ENCODE measurements at places on chromosomes 16 and 17.
A peak's percentile ranks its signal among the peaks of the same experiment; 100 is the strongest.

DNA sequence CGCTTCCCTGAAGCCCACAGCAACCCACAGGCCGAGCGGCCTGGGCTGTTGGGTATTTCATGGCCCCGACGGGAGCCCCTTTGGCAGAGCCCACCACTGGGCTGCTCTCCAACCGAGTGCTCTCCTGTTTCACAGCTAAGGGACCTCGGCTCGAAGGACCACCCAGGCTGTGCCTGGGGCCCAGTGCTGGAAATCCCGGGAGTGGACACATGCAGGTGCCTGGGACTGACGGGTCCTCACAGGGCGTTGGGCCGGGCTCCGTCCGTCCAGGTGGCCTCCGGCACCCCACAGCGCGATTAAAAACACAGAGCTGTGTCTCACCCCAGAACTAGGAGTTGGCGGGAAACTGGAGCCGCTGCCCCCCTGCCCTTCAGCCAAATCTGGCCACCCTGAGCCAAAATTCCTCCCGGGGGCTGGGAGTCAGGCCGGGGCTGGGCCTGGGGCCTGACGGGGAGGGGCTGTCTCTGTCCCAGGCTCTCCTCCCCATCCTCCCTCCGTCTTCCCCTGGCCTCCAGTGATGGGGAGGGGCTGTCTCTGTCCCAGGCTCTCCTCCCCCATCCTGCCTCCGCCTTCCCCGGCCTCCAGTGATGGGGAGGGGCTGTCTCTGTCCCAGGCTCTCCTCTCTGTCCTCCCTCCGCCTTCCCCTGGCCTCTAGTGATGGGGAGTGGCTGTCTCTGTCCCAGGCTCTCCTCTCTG lies 14.1 kb downstream of the UTS2R start:
- H3K4me1 ChIP-seq = no peaks in the 10 kb centered on the region
- peaks cover 14% of the 10 kb centered on the region for H3K27me3 ChIP-seq
- no peak for DNase-seq
- no peak overlapping the region for H3K4me3 ChIP-seq
- H3K36me3 ChIP-seq = no peaks in the 10 kb centered on the region
- no peak overlapping the region for H3K27ac ChIP-seq

GRCh38 chr17:64625541-64625940 lies 36.6 kb downstream of the SMURF2 start:
- peaks cover 3% of the 10 kb centered on the region for H3K4me1 ChIP-seq
- H3K27ac ChIP-seq = no peak overlapping the region
- peaks cover 4% of the 10 kb centered on the region for H3K36me3 ChIP-seq

- H3K4me3 ChIP-seq = no peak overlapping the region
- no peaks in the 10 kb centered on the region for H3K36me3 ChIP-seq
- H3K27ac ChIP-seq = no peak overlapping the region
- H3K27me3 ChIP-seq = peaks cover 4% of the 10 kb centered on the region
- DNase-seq = no peak
- H3K4me1 ChIP-seq = peaks cover 2% of the 10 kb centered on the region
Observed at GRCh38 chr17:3907483-3908216, 8.6 kb downstream of the P2RX1 start.

- H3K27me3 ChIP-seq = no peaks in the 10 kb centered on the region
- DNase-seq = no peak
- no peaks in the 10 kb centered on the region for H3K4me1 ChIP-seq
- H3K36me3 ChIP-seq = no peaks in the 10 kb centered on the region
- no peak overlapping the region for H3K4me3 ChIP-seq
Observed at GRCh38 chr16:82119405-82119804, 50.6 kb downstream of the MPHOSPH6 start.

DNA sequence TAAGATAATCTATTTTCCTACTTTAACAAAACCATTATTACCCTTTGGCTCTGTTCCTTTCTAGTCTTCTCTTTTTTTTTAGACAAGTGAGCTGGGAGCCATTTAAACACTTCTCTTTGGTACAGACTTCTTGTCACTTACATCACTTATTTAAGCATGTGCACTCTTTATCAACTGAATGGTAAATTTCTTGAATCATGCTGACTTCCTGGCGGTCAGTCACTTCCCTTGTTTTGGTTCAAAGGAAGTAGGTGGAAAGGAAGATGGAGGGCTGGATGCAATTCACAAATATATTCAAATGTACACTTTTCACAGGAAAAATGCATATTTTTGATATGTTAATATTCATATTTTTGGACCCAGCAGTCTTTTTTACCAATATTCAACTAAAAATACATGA lies 97.1 kb downstream of the ITFG1 start:
- no peak overlapping the region for H3K4me3 ChIP-seq
- H3K27me3 ChIP-seq = no peaks in the 10 kb centered on the region
- no peak for DNase-seq
- no peak overlapping the region for H3K27ac ChIP-seq
- peaks cover 6% of the 10 kb centered on the region for H3K4me1 ChIP-seq

DNA sequence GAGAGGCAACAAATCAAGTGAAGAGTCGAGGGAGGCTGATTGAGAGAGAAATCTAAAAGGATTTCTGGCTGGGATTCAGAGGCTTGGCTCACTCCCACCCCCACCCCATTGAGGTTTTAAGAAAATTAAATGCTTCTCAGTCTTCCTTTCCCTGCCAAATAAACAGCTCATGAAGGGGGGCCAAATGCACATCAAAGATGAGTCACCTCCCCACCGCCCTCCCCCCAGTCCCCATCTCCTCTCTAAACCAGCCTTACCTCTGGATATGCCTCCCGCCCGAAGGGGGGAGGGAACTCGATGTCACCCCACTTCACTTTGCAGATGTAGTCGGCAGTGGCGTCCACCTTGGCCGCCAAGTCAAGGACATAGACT lies 11.6 kb downstream of the ACLY start:
- H3K4me1 ChIP-seq = peaks cover 16% of the 10 kb centered on the region
- peak overlapping the region; percentile 92 for H3K27ac ChIP-seq
- DNase-seq = no peak
- no peak overlapping the region for H3K4me3 ChIP-seq
- peaks cover 29% of the 10 kb centered on the region for H3K36me3 ChIP-seq

GRCh38 chr17:17111401-17112393 lies 69.4 kb downstream of the MPRIP start:
- peaks cover 20% of the 10 kb centered on the region for H3K4me1 ChIP-seq
- no peaks in the 10 kb centered on the region for H3K27me3 ChIP-seq
- no peak overlapping the region for H3K27ac ChIP-seq
- H3K36me3 ChIP-seq = no peaks in the 10 kb centered on the region
- no peak overlapping the region for H3K4me3 ChIP-seq

GRCh38 chr17:66717641-66718058 lies 117.3 kb upstream of the CACNG5 start:
- no peak for DNase-seq
- H3K36me3 ChIP-seq = no peaks in the 10 kb centered on the region
- no peaks in the 10 kb centered on the region for H3K27me3 ChIP-seq
- H3K4me1 ChIP-seq = peaks cover 20% of the 10 kb centered on the region
- no peak overlapping the region for H3K4me3 ChIP-seq

GRCh38 chr16:19131825-19132218 lies 18.1 kb downstream of the ITPRIPL2 start:
- H3K36me3 ChIP-seq = no peaks in the 10 kb centered on the region
- peaks cover 24% of the 10 kb centered on the region for H3K27me3 ChIP-seq
- DNase-seq = no peak
- H3K4me3 ChIP-seq = no peak overlapping the region

GRCh38 chr16:1312467-1312816 lies 3.0 kb downstream of the UBE2I start:
- DNase-seq = no peak
- H3K4me1 ChIP-seq = peaks cover 19% of the 10 kb centered on the region
- H3K27me3 ChIP-seq = no peaks in the 10 kb centered on the region
- peaks cover 7% of the 10 kb centered on the region for H3K36me3 ChIP-seq

DNA sequence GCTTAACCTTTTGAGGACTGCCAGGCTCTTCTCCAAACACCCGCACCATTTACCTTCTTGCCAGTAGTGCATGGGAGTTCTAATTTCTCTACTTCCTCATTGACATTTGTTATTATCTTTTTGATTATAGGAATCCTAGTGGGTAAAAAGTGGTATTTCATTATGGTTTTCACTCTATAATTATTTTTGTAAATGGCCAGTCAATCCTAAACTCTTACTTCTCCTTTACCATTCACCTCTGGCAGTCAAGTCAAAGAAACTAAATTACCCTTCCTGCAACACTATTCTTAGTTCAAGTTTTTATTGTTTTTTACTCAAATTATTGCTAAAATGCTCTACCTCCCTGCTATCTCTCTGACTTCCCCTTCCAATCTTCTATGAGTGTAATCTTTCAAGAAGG lies 29.8 kb upstream of the ANKFY1 start:
- H3K36me3 ChIP-seq = peaks cover 3% of the 10 kb centered on the region
- H3K27me3 ChIP-seq = no peaks in the 10 kb centered on the region
- peaks cover 15% of the 10 kb centered on the region for H3K4me1 ChIP-seq
- no peak for DNase-seq
- no peak overlapping the region for H3K4me3 ChIP-seq

DNA sequence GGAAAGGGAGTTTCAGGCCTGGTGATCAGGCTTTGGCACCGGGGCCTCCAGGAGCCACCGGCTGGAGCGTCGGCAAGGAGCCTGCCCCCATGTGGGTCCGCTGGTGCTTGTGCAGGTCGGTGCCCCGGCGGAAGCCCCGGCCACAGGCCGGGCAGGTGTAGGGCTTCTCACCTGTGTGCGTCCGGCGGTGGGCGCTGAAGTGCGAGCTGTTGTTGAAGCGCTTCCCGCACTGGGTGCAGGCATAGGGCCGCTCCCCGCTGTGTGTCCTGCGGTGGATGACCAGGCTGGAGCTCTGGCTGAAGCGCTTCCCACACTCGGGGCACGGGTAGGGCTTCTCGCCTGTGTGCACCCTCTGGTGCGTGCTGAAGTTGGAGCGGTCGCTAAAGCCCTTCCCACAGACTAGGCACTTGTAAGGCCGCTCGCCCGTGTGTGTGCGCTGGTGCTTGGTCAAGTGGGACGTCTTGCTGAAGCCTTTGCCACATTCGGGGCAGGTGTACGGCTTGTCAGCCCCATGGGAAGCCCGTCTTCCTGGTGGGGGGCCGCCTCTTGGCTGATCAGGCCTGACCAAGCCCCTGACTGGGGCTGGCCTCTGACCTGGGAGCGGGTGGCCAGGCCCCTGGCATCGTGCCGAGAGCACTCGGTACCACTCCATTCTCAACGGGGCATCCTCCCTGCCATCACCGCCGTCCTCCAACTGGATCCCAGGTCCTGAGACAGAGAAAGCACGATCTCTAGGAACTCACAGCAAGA lies 14.4 kb downstream of the ZNF500 start:
- no peaks in the 10 kb centered on the region for H3K4me1 ChIP-seq
- no peak overlapping the region for H3K4me3 ChIP-seq
- no peak for DNase-seq
- peaks cover 21% of the 10 kb centered on the region for H3K36me3 ChIP-seq
- H3K27me3 ChIP-seq = no peaks in the 10 kb centered on the region

DNA sequence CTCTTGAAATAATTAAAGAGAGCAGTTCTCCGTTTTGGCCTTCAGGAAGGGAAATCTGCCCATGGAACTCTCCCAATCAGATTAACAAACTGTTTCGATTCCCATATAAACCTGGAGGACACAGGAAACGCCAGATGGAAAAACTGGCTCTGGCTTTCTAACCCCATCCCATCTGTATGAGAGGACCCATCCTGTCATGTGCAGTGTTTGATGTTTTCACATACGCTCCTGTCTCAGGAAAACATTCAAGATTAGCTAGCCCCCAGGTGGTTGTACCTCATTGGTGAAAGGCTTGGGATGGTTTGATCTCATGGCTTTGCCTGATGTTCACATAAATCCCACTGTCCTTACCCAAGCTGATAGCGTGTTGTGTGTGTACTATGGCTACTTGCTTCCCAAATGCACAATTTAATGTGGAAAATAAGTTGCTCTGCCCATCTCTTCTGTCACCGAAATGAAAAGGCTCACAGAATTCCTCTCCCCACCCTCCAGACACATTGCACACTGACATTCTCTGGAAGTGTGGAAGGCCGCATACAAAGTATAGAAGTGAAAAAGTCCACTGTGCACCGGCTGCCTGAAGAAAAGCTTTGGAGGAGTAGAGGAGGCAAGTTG lies 18.2 kb upstream of the ERN1 start:
- H3K27ac ChIP-seq = peak overlapping the region; percentile 19
- H3K36me3 ChIP-seq = peaks cover 8% of the 10 kb centered on the region
- DNase-seq = no peak
- no peaks in the 10 kb centered on the region for H3K27me3 ChIP-seq
- H3K4me3 ChIP-seq = no peak overlapping the region

- peaks cover 8% of the 10 kb centered on the region for H3K36me3 ChIP-seq
- peak overlapping the region; percentile 65 for H3K27ac ChIP-seq
- peaks cover 12% of the 10 kb centered on the region for H3K4me1 ChIP-seq
- no peak for DNase-seq
- H3K27me3 ChIP-seq = no peaks in the 10 kb centered on the region
Observed at GRCh38 chr17:27322690-27323508, 29.0 kb downstream of the WSB1 start.

DNA sequence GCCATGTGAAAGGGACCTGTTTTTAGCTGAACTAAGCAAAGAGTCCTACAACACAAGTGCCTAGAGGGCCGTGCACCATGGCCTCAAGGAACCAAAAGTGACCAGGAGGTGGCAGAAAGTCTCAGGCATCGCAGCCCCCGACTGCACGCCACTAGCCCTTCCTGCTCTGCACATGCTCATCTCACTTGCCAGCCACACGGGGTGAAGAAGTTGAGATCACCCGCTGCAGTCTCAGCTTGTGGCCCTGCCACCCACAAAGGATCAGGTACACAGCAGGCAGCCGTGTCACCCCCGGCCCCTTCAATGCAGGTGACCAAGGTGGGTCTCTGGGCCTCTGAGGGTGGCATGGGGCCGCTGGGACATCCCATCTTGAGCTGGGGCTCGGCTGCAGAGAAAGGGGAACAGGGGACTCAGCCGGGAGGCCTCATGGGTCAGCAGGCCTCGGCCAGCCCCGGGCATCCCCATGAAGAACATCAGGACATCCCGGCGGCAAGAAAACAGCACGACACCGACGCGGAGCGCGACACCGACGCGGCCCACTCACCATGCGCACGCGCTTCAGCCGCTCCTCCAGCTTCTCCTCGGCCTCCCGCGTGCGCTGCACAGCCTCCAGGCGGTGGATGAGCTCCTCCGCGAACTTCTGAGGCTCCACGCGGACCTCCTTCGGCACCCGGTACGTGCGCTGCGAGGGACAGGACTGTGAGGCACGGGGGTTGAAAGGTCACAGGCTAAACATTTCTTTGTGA lies 21.0 kb downstream of the PDIA2 start:
- no peak overlapping the region for H3K27ac ChIP-seq
- no peaks in the 10 kb centered on the region for H3K4me1 ChIP-seq
- no peak for DNase-seq
- peaks cover 3% of the 10 kb centered on the region for H3K36me3 ChIP-seq
- H3K4me3 ChIP-seq = no peak overlapping the region

DNA sequence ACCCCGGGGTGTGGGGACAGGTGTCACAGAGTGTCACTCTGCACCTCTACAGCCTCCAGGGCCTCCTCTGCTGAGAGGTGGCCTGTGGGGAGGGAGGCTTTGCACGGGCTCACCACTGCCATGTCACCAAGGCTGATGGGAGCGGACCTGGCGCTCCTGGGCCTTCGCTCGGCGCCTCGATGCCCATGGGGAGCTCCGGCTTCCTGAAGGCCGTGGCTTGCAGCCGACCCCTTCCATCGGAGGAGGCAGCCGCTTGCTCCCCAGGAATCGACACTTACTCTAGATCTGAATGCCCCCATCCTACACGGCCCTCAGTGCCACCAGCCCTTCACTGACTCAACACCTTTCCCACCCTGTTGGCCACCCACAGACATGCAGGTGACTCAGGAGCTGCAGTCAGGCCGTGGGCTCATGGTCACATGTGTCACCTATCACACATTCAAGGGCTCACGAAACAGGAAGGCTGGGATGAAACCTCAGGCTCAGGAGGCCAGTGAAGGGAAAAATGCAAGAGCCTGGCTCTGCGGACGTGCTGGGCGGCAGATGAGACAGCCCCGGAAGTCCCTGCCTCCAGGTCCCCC lies 11.9 kb downstream of the LGALS3BP start:
- H3K27ac ChIP-seq = no peak overlapping the region
- no peak for DNase-seq
- no peak overlapping the region for H3K4me3 ChIP-seq
- peaks cover 2% of the 10 kb centered on the region for H3K27me3 ChIP-seq

Measured in progenitor cell of endocrine pancreas (in vitro differentiated cells).